NK-92 treated with Interleukin-12 subunit alpha and Interleukin-12 subunit beta, amount 100 ng/mL, for 24 hours (cell line): ENCODE measurements at places on chromosomes 11 and 22.

DNA sequence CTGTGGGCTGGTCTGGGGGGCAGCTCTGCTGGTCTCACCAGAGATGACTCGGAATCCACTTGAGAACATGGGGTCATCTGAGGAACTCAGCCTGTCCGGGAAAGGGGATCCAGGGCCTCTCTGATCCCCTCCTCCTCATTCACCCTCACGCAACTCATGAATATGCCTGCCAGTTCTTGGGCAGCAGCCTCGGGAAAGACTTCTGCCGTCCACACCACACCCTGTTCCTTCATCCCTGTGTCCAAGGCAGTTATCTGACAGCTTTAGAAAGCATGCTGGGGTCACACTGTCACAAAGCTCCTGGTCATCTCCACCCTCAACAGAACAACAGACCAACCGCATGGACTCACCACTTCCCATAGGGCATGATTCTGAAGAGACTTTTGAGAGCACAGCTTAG, 88.3 kb downstream of the AMOTL1 start:
- DNase-seq = no peak

DNA sequence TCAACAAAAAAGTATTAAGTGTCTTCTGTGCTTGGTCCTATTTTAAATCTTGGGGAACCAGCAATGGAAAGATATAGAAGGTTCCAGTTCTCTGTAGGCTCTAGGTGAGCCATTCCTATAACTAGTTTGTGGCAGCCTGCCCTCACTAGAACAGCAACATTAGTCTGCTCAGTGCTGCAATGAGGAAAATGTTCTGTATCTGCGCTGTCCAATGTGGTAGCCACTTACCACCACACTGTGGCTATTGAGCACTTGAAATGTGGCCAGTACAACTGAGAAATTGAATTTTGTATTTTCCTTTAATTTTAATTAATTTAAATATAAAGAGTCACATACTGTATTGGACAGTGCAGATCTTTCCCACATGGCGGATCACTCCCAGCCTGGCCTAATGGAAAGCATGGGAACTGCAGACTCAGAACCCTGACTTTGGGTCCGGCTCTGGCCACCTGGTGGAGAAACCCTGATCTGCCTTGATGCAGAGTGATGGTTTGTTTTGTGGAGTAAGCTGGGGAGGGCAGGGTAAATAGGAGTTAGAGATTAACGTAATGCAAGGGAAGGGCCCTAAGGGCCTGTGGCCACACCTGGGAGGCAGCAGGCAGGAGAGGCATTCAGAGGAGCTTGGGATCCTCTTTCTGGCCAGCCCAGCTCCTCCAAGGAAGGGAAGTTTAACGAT, 101.0 kb downstream of the ME3 start:
- DNase-seq = no peak

DNA sequence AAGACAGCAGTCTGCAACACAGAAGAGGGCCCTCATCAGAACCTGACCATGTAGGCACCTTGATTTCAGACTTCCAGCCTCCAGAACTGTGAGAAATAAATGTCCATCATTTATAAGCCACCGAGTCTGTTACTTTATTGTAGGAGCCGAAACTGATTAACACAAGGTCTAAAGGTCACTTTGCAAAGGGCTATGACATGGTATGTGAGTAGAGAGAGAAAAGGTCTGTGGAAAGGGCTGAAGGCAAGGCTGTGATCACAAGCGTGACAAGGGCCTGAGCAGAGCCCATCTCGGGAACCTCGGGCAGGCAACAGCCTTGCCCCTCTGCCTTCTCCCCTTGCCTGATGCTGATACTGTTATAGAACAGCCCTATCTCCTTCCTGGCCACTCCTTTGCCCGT, 73.4 kb upstream of the TEAD1 start:
- DNase-seq = no peak

- no peak for DNase-seq
Observed at GRCh38 chr11:2270322-2271076, at the start of gene ASCL2. Gene ASCL2 (minus strand): TSS chr11:2270588. CDS start chr11:2270332, 256 bp downstream.

- no peak for DNase-seq
Observed at GRCh38 chr22:42379966-42380537, 52.2 kb downstream of the NFAM1 start.

DNA sequence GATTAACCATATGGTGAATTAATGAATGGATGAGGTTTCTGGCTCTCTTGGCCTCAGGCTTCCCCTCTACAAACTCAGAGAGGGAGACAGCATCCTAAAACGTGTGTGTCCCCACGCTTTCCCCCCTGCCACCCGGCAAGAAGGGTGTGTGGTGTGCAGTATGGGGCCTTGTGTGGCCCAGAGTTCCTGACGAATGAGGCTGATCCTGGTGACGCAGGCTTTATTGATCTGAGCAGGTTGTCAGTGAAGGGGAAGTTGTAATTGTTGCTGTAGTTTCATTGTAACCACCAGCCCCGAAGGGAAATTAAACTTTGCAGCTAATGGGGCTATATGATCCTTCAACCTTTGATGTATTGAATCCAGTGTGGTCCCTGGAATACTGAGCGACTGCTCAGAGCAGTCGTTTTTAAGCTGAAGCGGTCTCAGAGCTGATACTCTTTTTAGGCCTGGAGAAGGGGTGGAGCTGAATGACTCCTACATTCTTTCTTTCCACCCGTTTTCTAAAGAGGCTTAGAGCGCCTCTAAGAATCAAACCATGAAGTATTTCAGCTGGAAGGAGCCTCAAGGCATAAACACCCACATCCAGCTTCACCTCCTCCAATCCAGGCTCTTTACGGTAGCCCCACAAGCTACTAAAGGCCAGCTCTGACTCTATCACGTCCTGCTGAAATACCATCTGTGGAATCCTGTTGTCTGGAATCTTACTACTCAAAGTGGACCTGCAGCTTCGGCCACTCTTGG, 284.7 kb downstream of the MIAT start:
- no peak for DNase-seq

- no peak for DNase-seq
Observed at GRCh38 chr22:47765757-47766156, 1003.3 kb downstream of the TBC1D22A start.

GRCh38 chr11:126655807-126656128, 300.3 kb downstream of the ST3GAL4 start:
- DNase-seq = no peak

GRCh38 chr11:110283862-110284261, 12.6 kb downstream of the RDX start:
- DNase-seq = no peak

- DNase-seq = no peak
Observed at GRCh38 chr11:133993107-133993506, 36.3 kb upstream of the IGSF9B start.

DNA sequence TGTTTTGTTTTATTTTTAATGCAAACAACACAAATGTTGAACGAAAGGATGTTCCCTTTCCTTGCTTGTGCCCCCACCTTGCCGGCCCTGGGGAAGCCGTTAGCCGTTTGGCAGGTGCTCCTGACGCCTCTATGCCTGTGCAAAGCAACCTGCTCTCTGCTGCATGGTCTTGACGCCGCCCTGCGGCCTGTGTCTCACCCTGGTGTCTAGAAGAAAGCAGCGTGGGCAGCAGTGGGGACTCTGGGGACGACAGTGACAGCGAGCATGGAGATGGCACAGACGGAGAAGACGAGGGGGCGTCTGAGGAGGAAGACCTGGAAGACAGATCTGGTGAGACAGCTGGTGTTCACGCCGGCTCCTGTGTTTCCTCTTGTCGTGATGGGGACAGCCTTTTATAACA, 5.5 kb downstream of the PHRF1 start:
- no peak for DNase-seq
